ENCODE measurements at places on chromosomes 5 and 9. TPM values are rescaled to one million over a fixed set of nuclear protein-coding genes. Genes with fewer than 3 reads are reported as not detected.

Gene SUSD3
- total RNA-seq: 12.3 TPM

Gene SEMA6A
- total RNA-seq: not detected

Gene ROR2
- not detected for total RNA-seq

GRCh38 chr5:145903867-145904266 is 31.1 kb upstream of the GRXCR2 start:
- no peaks in the 10 kb centered on the region for H3K36me3 ChIP-seq
- H3K27me3 ChIP-seq: no peaks in the 10 kb centered on the region
- DNase-seq: no peak
- no peak overlapping the region for H3K4me3 ChIP-seq

- H3K27ac ChIP-seq: no peak overlapping the region
- no peaks in the 10 kb centered on the region for H3K27me3 ChIP-seq
- H3K4me3 ChIP-seq: no peak overlapping the region
- no peaks in the 10 kb centered on the region for H3K4me1 ChIP-seq
- no peaks in the 10 kb centered on the region for H3K36me3 ChIP-seq
Measured at GRCh38 chr9:1522219-1522767, 472.1 kb downstream of the DMRT2 start.

DNA sequence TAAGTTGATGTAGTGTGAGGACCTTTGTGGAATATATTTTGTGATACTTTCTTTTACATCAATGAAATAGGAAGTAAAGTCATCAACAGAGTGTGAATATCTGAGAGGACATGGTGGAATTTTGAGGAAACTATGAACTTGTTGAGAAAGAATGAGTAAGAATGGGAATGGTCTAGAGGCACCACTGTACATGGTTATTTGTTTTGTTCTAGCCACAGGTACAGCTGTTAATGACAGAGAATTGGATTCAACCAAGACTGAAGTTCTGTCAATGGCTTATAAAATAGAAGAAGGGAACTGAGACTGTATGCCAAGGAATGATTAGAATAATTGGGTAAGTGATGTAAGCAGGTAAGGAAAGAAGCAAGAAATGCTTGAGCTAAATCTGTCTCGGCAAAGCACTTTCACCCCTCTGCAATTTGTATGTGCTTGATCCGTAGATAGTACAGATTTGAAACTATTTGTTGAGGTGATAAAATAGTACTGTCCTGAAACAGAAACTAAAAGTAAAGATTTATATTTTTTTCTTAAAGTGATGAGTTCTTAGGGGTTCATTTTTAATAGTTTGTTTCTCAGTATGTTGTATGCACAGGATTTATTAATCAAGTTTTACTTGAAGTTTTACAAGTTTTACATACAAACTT is 468.8 kb upstream of the SMC2 start:
- H3K27me3 ChIP-seq: no peaks in the 10 kb centered on the region
- H3K4me1 ChIP-seq: no peaks in the 10 kb centered on the region
- no peak for DNase-seq
- H3K36me3 ChIP-seq: no peaks in the 10 kb centered on the region
- H3K4me3 ChIP-seq: no peak overlapping the region

DNA sequence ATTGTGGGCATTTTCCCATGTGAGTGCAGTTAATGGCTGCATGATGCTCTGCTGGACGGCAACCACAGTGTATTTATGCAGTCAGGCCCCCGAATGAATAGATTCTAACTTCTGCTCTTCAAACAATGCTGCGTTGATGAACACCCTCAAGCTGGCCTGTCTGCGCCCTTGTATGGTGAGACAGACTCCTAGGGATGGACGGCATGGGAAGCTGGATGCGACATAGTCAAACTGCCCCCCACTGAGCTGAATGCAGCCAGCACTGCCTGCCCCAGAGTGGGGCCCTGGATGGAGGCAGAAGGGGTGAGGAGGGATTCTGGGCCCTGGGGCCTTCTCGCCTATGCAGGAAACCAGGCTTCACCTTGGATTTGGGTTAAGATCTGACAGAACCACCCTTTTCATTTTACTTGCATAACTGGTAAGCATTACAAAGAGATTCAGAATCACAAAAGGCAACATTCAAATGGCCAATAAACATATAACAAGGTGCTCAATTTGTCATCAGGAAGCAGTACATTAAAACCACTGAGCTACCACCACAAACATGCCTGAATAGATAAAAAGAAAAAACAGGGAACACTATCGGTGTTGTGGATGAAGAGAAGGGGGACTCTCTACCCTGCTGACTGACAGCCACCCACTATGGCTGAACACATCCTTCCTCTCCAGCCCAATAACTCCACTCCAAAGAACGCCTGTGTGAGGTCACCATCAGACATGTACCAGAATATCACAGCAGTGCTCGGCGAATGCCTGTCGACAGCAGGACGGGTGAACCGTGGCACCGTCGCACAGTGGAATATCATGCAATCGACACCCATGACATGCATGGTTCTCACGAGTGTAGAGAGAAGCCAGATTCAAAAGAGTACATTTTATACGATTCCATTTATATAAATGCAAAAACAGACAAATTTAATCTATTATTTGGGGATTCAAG is 79.1 kb downstream of the RAPGEF1 start:
- no peak overlapping the region for H3K4me3 ChIP-seq
- H3K36me3 ChIP-seq: no peaks in the 10 kb centered on the region
- DNase-seq: no peak
- no peak overlapping the region for H3K27ac ChIP-seq
- peaks cover 53% of the 10 kb centered on the region for H3K4me1 ChIP-seq
- no peaks in the 10 kb centered on the region for H3K27me3 ChIP-seq

GRCh38 chr5:133508845-133509741 is 103.2 kb downstream of the FSTL4 start:
- no peak overlapping the region for H3K27ac ChIP-seq
- H3K4me3 ChIP-seq: no peak overlapping the region
- H3K27me3 ChIP-seq: peaks cover 2% of the 10 kb centered on the region
- H3K36me3 ChIP-seq: no peaks in the 10 kb centered on the region
- no peak for DNase-seq
- H3K4me1 ChIP-seq: no peaks in the 10 kb centered on the region

DNA sequence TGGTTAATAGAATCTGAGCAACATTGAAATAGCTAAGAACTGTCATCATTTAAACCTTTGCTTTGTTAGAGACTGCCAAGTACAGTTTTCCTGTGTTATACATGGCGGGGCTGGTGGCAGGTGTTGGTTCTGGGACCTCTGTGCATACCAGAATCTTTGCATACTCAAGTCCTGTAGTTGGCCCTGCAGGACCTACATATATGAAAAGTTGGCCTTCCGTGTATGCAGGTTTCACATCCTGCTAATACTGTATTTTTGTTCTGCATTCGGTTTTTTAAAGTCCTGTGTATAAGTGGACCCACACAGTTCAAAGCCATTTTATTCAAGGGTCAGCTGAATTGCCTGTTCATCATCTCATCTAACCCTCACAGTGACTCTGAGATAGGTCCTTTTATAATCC is 36.4 kb downstream of the LARP1 start:
- H3K4me3 ChIP-seq: no peak overlapping the region
- H3K36me3 ChIP-seq: peaks cover 30% of the 10 kb centered on the region
- H3K4me1 ChIP-seq: peaks cover 20% of the 10 kb centered on the region
- no peak for DNase-seq
- H3K27me3 ChIP-seq: no peaks in the 10 kb centered on the region
- no peak overlapping the region for H3K27ac ChIP-seq

GRCh38 chr5:76547891-76548524 is 75.2 kb downstream of the F2RL2 start:
- no peak for DNase-seq
- H3K4me1 ChIP-seq: peaks cover 52% of the 10 kb centered on the region
- no peak overlapping the region for H3K4me3 ChIP-seq
- H3K27me3 ChIP-seq: no peaks in the 10 kb centered on the region
- H3K27ac ChIP-seq: peak overlapping the region; percentile 54

- DNase-seq: no peak
- no peaks in the 10 kb centered on the region for H3K36me3 ChIP-seq
- H3K4me3 ChIP-seq: no peak overlapping the region
- no peaks in the 10 kb centered on the region for H3K4me1 ChIP-seq
Measured at GRCh38 chr5:14429101-14430050, 152.2 kb upstream of the OTULINL start.

DNA sequence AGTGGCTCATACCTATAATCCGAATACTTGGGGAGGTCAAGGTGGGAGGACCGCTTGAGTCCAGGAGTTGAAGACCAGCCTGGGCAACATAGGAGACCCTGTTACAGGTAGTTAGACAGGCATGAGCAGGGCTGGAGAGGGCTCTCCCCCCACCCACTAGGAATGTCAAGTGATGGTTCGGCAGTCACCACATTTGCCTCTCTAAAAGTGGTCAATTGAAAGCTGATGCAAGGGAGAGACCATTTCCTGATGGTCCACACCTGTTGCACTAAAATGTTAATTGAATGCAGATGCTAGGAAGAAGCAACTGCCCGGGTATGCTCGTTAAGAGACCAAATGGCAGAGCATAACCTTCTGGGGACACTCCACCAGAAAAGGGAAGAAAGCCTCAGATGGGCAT is 82.7 kb downstream of the SFXN1 start:
- H3K36me3 ChIP-seq: no peaks in the 10 kb centered on the region
- no peak for DNase-seq
- H3K27me3 ChIP-seq: peaks cover 6% of the 10 kb centered on the region
- no peak overlapping the region for H3K27ac ChIP-seq
- no peaks in the 10 kb centered on the region for H3K4me1 ChIP-seq

DNA sequence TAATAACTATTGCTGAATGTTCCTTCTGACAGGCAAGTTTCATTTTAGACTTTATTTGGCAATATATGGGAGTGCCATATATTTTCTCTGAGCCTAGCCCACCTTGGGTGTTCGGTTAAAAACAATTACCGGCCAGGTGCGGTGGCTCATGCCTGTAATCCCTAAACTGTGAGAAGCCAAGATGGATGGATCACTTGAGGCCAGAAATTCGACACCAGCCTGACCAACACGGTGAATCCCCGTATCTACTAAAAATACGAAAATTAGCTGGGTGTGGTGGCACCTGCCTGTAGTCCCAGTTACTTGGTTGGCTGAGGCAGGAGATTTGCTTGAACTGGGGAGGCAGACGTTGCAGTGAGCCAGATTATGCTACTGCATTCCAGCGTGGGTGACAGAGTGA is 47.9 kb downstream of the TNFSF15 start:
- H3K4me1 ChIP-seq: peaks cover 11% of the 10 kb centered on the region
- no peaks in the 10 kb centered on the region for H3K27me3 ChIP-seq
- no peak overlapping the region for H3K27ac ChIP-seq
- no peaks in the 10 kb centered on the region for H3K36me3 ChIP-seq
- no peak for DNase-seq

DNA sequence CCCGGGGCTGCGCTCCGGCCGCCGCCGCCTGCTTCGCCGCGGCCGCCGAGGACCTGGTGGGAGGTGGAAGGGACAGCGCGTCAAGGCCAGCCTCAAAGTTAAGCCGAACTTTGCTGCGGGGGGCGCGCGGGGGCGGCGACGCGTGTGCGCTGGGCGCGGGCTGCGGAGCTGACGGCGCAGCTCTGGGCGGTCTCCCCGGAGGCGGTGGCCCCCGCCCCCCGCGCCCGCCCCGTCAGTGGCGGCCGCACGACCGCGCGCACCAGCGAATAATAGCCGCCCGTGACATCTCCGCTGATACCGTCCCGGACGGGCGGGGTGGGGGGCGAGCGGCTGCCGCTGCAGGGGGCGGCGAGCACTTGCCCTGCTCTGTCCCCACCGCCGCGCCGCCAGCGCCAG is 579 bp upstream of the FAM78A start:
- no peaks in the 10 kb centered on the region for H3K27me3 ChIP-seq
- peak overlapping the region; percentile 54 for H3K4me3 ChIP-seq
- H3K27ac ChIP-seq: peak overlapping the region; percentile 67
- peaks cover 26% of the 10 kb centered on the region for H3K4me1 ChIP-seq
